ENCODE measurements at places on chromosomes 5 and 9.

DNA sequence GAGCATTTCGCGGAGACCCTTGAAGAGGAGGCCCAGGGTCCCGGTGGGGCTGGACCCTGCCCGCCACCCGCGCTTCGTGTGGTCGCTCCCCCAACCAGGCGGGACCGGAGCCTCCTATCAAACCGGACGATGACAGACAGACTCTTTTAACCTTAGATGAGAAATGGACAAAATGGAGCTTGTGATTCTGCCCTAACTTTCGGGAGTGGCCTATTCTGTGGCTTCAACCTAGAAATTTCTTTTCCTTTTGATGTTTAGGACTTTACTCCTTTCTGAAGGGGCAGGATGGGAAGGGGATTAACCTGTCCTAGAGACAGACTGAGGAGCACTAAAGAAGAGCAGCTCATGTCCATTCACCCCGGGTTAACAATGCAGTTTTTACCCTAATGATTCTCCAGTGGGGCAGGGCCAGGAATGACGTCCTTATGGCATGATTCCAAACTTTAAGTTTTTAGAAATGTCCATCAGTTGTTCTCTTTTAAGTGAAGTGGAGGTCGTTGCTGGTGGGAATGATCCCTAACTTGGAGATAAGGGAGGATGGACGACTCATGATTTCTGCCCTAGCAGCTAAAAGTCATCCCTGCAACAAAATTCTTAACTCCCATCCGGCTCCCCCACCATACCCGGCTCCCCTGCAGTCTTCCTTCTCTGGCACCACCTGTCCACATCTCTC lies 1.0 kb downstream of the NIPSNAP3A start:
- DNase-seq, result no peak

DNA sequence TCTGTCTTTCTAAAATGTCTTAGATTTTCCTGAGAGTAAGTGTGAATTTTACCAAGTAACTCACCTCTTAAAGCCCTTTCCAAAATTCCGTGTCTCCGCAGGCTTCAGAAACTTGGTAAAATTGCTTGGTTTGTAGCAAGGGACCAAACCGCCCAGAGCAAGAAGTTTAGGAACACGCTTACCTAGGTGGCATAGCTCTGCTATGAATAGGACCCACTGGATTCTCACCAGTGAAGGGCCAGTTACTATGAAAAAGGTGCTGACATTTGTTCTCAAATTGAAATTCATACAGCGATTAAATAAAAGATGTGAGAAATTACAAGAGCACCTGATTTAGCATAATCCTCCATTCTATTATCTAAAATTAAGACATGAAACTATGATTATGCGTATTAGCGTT lies 6.7 kb downstream of the NME5 start:
- no peak for DNase-seq

DNA sequence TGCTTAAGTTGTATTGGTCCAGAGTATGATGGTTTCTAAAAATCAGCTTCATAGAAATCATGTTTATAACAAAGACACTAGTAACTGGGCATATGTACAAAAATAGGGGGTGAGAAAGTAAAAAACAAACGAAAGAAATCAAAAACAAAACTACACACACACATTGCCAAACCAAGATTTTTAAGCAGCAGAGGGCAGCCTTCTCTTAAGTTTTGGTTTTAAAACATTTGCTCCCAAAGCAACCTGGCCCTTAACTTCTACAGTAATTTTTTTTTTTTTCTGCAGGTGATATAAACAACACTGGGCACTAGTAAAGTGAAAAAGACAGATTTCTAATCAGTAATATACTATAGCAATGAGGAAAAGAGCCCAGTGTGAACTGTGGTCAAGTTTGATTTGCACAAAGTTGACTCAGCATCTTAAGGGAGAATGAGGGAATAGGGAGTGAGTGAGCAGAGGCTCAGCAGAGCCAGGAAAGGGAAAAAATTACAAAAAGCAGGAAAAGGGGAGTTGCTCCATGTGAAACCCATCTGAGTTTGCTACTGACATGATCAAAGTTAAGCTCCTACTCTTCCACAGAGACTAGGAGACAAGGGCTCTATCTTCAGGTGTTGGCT lies 13.4 kb upstream of the GAPT start:
- DNase-seq, result no peak

GRCh38 chr5:168756453-168757391 lies 177.6 kb upstream of the PANK3 start:
- no peak for DNase-seq

DNA sequence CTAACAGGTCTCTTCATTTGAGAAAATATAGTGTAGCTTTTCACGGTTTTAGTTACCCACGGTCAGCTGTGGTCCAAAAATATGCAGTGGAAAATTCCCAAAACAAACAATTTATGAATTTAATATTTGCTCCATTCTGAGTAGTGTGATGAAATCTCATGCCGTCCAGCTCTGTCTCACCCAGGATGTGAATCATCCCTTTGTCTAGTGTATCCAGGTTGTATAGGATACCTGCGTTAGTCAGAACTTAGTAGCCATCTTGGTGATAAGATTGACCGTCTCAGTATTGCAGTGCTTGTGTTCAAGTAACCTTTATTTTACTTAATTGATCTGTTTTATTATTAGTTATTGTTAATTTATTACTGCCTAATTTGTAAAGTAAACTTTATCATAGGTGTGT lies 41.1 kb downstream of the NDUFS4 start:
- DNase-seq, result peak; percentile 8

GRCh38 chr9:20357037-20357432 lies 265.3 kb downstream of the MLLT3 start:
- DNase-seq, result no peak

DNA sequence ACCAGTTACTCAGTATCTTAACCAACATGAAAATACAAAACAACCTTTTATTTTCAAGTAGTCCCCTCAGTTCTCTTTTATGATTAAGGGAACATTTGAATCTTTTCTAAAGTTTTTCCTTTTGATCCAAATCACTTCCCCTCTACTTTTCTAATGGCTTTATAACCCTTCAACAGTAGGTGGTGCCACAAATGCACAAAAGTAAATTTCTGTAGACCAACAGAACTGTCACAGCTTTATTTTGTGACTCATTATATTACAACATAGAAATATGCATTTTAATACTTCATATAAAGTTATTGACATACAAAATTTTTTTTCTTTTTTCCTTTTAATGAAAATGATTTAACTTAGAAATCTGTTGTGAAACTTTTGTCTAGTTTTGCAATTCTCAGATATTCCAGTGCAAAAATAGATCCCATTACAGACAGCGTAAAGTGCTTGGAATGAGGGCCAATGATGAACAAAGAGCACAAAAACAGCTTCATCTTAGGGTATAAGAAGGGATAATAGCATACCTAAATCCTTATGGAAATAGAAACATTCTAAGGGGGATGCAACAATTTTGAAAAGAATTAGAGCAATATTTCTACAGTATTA lies 17.0 kb downstream of the NIPSNAP3B start:
- DNase-seq, result peak; percentile 37

Data from HT1080 (cell line).